ENCODE measurements at places on chromosomes 2 and 18. TPM values are rescaled to one million over a fixed set of nuclear protein-coding genes. Genes with fewer than 3 reads are reported as not detected.

MBOAT2 gene
- total RNA-seq, result 12.7 TPM

ADD2 gene
- 2.9 TPM for total RNA-seq

HMSD gene
- total RNA-seq, result 0.65 TPM

CAPN14 gene
- total RNA-seq, result under 0.01 TPM

PLGLB2 gene
- 0.32 TPM for total RNA-seq

ZNF385B gene
- total RNA-seq, result not detected

LRATD1 gene
- not detected for total RNA-seq

ELOA2 gene
- not detected for total RNA-seq

DSG3 gene
- not detected for total RNA-seq

RAB27B gene
- 0.32 TPM for total RNA-seq

GKN1 gene
- total RNA-seq, result not detected

ABCB11 gene
- 0.65 TPM for total RNA-seq

GRHL1 gene
- total RNA-seq, result 1.3 TPM

LRP1B gene
- total RNA-seq, result under 0.01 TPM

NEB gene
- total RNA-seq, result 0.32 TPM

IL37 gene
- not detected for total RNA-seq

RANBP2 gene
- total RNA-seq, result 77.6 TPM

EVA1A gene
- total RNA-seq, result 138 TPM

TXNDC2 gene
- not detected for total RNA-seq

LRRC30 gene
- total RNA-seq, result not detected

TLX2 gene
- not detected for total RNA-seq

ALPI gene
- total RNA-seq, result not detected

GPR45 gene
- total RNA-seq, result not detected

MAP3K19 gene
- total RNA-seq, result not detected

BCL2 gene
- total RNA-seq, result 1.6 TPM

CFAP65 gene
- total RNA-seq, result not detected

GREB1L gene
- total RNA-seq, result under 0.01 TPM

TSPYL6 gene
- not detected for total RNA-seq

GLI2 gene
- 0.30 TPM for total RNA-seq

EPAS1 gene
- total RNA-seq, result 93.8 TPM

CNGA3 gene
- not detected for total RNA-seq

IL18R1 gene
- 3.0 TPM for total RNA-seq

PTPRN gene
- total RNA-seq, result under 0.01 TPM

SLC4A5 gene
- 0.30 TPM for total RNA-seq

SIX3 gene
- total RNA-seq, result not detected

RIT2 gene
- not detected for total RNA-seq

PXDN gene
- 217 TPM for total RNA-seq

CMPK2 gene
- 57.6 TPM for total RNA-seq

RUFY4 gene
- not detected for total RNA-seq

COBLL1 gene
- 26.0 TPM for total RNA-seq

ALPP gene
- total RNA-seq, result not detected

NLRC4 gene
- not detected for total RNA-seq

GULP1 gene
- 80.2 TPM for total RNA-seq

TOGARAM2 gene
- not detected for total RNA-seq

NTSR2 gene
- total RNA-seq, result not detected

REG3A gene
- total RNA-seq, result not detected

SLC14A1 gene
- 1.5 TPM for total RNA-seq

SCN7A gene
- total RNA-seq, result under 0.01 TPM

MEP1B gene
- total RNA-seq, result not detected
